ENCODE measurements at places on chromosomes 5 and 9.
A peak's percentile ranks its signal among the peaks of the same experiment; 100 is the strongest.

GRCh38 chr9:123319541-123320339 lies 36.3 kb upstream of the CRB2 start:
- DNase-seq = no peak

- no peak for DNase-seq
These were observed 57.0 kb upstream of the RNF180 start for GRCh38 chr5:64108674-64109073.

- DNase-seq = peak; percentile 41
These were observed 352.3 kb downstream of the SLCO4C1 start for GRCh38 chr5:101943784-101944183.

- no peak for DNase-seq
These were observed 148.6 kb upstream of the PPP1R26 start for GRCh38 chr9:135330685-135331590.

DNA sequence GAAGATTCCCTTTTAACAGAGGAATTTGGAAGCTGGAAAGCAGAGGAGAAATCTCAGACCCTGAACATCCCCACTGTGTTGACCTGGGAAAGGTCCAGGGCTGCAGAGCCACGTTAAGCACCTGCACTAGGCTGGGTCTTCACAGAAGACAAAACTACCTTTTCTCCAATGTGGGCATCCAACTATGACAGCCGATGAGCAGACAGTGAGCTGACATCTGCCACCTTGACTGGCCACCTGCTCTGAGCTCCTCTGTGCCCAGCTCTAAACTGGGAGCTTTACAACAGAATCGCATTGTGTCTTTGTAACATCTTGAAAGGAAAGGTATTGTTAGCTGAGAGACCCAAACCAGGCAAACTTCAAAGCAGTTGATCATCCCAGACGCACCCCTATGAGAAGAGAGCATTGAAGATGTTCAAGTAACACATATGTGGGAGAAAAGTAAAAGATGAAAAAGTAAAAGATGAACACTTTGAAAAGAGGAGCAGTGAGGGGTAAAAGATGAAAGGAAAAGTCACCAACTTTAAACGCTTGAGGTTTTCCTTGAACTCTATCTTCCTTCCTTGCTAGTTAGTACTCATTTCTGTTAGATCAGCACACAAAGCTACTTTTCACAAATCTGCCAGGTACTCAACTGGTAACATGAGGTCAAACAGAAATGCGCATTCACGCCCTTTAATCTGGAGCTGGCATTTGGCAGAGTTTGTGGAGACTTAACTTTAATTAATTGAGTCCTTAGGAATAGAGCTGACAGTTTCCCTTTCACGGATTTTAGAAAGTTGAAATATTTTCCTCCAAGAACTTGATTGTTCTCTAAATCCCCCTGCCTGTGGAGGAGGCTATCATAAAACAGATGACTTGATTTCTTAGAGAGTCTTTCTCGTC lies 53.2 kb upstream of the CTXN3 start:
- DNase-seq = no peak

- no peak for DNase-seq
These were observed 1.9 kb downstream of the MACROH2A1 start for GRCh38 chr5:135397084-135397483.

GRCh38 chr9:37551888-37552287 lies 24.3 kb downstream of the FBXO10 start:
- DNase-seq = no peak

GRCh38 chr5:138884554-138884953 lies 9.4 kb upstream of the LRRTM2 start:
- no peak for DNase-seq

DNA sequence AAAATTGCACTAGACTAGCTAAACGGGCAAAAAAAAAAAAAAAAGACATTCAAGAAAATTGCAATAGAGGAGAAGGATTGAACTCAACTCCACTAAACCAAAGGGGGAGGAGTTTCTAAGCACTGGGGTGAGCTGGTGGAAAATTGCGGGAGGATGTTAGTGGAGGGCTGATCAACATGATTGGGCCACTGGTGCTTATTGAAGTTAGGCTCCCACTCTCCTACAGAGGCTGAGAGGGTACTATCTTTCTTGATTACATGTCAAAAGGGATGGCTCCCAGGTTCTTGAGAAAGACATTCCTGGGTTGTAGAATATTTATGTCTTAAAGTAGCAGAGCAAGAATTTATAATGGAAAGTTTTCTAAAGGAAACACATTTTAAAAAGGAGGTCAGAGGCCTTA lies 38.0 kb downstream of the CAMK4 start:
- DNase-seq = no peak

DNA sequence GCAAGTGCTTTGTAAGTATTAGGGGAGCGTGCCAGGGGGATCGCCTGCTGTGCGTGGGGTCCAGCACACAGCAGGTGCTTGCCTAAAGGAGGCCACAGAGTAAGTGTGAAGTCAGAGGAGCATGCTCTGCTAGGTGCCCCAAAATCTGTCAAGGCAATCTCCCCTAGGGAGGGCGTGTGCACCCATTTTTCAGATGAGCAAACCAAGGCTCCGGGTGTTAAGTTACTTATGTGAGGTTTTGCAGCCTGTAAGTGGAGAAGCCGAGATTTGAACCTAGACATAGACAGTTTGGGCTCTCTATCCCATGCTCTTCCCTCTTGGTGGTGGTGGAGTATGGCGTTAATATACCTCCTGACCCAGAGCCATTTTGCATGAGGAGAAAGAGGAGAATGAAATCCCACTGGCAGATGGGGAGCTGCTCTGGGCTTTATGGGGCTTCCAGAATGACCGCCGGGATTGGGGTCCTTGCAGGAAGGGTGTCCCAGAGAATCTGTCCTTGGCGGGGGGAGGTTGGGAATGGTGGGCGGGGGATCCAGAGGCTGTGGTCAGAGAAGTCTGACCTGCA lies 14.1 kb downstream of the NDST1 start:
- no peak for DNase-seq

GRCh38 chr5:170483701-170484458 lies 19.9 kb upstream of the KCNIP1 start:
- DNase-seq = peak; percentile 40

DNA sequence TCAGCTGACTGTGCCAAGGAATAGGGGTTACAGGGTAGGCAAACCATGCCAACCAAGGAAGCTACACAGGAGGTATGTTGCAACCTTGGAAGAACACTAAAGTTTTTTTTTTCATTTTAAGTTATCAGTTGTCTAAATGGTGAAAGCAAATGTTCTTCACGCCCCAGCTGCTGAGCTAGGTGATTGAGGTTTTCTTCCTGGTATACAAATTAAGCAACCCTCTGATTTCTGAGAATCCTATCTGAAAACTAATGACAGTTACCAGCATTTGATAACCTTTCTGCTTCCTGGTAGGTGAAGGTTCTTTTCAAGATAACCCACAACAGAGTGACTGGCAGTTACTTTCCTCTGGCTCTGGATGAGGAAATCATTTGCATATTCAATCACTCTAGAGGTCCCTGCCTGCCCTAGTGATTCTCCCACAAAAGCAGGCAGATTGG lies 194.9 kb downstream of the ATP10B start:
- no peak for DNase-seq

GRCh38 chr5:21672360-21672759 lies 1180.8 kb downstream of the CDH12 start:
- no peak for DNase-seq

DNA sequence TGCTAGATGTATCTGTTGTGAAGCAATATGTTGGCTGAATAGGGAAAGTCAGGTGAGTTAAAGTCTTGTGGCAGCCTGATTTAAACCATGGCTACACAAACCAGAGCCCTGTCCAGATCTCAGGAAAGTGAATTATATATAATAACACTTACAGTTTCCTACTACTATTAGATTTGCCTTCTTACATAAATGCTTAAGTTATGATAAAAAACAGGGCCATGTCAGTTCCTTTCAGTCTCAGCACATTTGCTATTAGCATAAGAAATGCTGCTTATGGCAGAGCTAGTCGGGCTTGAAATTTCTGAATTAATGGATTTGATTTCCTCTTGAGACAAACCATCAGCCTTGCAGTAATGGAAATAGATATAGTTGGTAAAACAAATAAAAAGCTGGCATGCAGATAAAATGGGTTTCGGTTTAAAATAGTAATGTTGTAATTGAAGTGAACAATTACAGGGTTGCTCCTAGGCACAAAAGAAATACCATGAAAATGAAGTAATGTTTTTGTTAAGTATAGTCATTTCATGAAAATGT lies 664.2 kb upstream of the ZNF608 start:
- DNase-seq = peak; percentile 83

DNA sequence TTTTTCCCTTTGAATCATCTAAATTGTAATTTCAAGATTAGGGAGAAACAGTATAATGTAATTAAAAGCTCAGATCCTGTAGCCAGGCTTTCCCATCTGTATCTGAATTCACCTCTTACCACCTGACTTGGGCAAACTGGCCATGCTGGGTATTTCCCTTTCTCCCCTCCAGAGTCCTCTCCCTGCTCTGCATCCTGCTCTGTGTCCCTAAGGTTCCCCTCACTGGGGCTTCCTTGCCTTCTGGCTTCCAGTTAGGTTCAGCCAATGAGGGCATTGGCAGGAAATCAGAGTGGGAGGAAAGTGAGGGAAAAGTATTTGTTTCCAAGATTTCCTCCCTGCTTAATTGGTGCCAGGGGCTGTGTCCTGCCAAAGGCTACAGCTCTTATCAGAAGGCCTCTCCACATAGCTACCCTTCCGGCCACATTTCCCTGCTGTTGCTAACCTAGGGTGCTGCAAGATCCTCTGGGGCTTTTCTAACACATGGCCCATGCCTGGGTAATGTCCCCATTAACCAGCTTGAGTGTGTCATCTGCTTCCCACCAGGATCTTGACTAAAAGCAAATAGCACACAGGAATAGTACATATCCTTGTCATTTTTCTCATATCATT lies 51.0 kb upstream of the MPDZ start:
- no peak for DNase-seq

DNA sequence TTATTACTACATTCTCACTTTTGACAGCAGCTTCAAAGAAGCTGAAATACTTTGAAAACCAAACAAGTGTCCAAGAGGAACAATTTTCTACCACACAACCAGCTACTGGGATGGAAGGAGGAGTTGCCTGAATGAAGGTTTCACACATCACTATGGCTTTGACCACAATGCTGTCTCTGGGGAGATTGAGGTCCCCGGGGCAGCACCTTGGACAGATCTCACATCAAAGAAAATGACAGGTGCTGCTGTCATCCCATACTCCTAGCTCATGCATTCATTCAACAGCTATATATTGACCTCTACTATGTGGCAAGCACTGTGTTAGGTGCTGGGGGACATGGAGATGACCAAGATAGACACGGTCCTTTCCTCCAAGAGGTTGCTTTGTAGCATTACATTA lies 233.2 kb upstream of the RASEF start:
- no peak for DNase-seq

DNA sequence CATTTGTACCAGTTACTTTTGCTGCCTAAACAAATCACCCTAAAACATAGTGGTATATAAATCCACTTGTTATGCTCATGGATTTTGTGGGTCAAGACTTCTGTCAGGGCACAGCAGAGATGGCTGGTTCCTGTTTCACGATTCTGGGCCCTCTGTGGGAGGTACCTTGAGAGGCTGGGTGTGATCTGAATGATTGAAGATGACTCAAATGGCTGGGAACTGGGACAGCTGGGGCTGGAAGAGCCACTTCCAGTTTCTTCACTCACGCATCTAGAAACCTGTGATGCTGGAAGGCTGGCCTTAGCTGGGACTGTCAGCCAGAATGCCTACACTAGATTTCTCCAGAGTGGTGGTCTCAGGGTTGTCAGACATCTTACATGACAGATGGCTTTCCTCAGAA lies 88.1 kb downstream of the KIF4B start:
- DNase-seq = peak; percentile 68

- no peak for DNase-seq
These were observed 34.8 kb downstream of the HMGXB3 start for GRCh38 chr5:150035139-150035895.

- DNase-seq = no peak
These were observed 21.0 kb upstream of the WWC1 start for GRCh38 chr5:168270476-168270875.

- DNase-seq = no peak
These were observed 252.7 kb downstream of the EFNA5 start for GRCh38 chr5:107418071-107418470.

GRCh38 chr5:53607886-53608285 lies 47.4 kb downstream of the NDUFS4 start:
- DNase-seq = no peak

GRCh38 chr5:76617675-76618074 lies 5.5 kb downstream of the F2RL2 start:
- peak; percentile 37 for DNase-seq

DNA sequence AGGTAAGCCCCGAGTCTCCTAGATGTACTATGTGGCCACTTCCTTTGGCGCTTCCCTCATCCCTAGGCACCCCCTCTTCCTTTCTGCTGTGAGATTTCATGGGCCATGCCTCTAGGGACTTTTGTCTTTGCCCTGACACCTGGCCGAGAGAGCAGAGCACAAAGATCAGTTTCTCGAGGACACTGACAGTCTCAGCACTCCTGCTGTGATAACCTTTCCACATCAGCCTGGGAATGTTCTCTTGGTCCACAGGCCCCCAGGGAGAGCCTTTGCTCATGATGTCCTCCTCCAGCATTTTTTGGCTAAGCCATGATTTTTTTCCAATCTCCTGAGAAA lies 127.0 kb upstream of the CPEB4 start:
- DNase-seq = no peak

DNA sequence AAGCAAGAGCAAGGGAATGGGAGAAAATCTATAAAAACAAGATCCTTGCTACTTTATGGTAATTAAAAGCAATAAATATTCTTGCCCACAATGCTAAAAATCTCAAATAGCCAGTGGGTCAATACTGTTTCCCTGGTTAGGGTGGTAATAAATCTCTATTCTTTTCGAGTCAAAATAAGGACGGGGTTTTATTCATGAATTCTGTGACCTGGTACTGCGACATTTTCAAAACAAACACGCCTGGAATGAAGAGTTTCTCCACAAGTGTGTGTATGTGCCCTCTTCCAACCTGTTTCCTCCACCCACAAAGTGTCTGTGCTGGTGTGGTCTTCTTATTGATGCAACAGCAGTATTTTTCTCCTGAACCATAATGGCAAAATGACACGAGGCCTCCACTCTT lies 358.8 kb upstream of the BRINP1 start:
- no peak for DNase-seq

DNA sequence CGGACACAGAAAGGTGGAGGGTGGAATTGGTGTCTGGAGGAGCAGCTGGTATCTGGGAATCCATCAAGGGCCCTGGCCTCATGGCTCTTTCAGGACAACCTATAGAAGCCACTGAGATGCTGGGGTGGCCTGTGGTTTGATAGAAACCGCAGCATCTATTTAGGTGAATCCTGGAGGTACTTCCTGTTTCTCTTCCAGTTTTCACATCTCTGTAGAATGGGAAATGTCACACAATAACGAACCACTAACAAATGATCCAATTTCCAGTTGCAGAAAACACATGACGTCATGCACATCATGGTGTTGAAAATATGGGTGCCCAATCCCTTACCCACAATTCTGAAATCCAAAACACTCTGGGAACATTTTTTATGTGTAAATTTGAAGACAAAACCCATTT lies 52.2 kb downstream of the ROPN1L start:
- DNase-seq = no peak

DNA sequence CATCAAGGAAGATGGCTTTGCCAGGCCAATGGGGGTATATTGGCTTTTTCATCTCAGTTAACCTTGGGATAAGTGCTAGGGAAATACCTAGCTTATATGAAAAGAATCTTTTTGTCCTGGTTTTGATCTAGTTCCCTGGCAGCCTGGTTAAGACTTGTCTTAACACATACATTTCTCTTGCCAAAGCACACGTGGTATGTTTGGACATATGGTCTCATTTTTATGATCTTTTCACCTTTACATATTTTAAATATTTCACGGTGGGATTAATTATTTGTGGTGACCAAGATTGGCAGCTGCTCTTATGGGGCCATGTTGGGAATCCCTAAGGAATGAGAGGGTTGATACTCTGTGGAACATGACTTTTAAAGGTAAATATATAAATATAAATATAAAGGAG lies 312.5 kb downstream of the NPR3 start:
- DNase-seq = peak; percentile 20
